ENCODE measurements at places on chromosomes 12 and 14.

GRCh38 chr12:92208613-92209121, 63.0 kb upstream of the BTG1 start:
- H3K27me3 ChIP-seq, result no peaks in the 10 kb centered on the region
- H3K4me1 ChIP-seq, result peaks cover 35% of the 10 kb centered on the region
- H3K36me3 ChIP-seq, result peaks cover 4% of the 10 kb centered on the region
- H3K27ac ChIP-seq, result peak overlapping the region; percentile 87
- DNase-seq, result no peak
- peak overlapping the region; percentile 70 for H3K4me3 ChIP-seq

- H3K27ac ChIP-seq, result no peak overlapping the region
- no peaks in the 10 kb centered on the region for H3K4me1 ChIP-seq
These were observed 205.8 kb upstream of the RTL1 start for GRCh38 chr14:101109347-101109638.

GRCh38 chr12:26058308-26058707, 66.5 kb downstream of the BHLHE41 start:
- H3K4me1 ChIP-seq, result no peaks in the 10 kb centered on the region
- H3K27ac ChIP-seq, result no peak overlapping the region
- peaks cover 2% of the 10 kb centered on the region for H3K27me3 ChIP-seq
- no peaks in the 10 kb centered on the region for H3K36me3 ChIP-seq
- DNase-seq, result no peak

GRCh38 chr12:127290251-127290650, 976.7 kb upstream of the TMEM132C start:
- no peak overlapping the region for H3K27ac ChIP-seq
- no peaks in the 10 kb centered on the region for H3K36me3 ChIP-seq
- H3K4me3 ChIP-seq, result no peak overlapping the region
- DNase-seq, result no peak
- no peaks in the 10 kb centered on the region for H3K4me1 ChIP-seq
- peaks cover 3% of the 10 kb centered on the region for H3K27me3 ChIP-seq

DNA sequence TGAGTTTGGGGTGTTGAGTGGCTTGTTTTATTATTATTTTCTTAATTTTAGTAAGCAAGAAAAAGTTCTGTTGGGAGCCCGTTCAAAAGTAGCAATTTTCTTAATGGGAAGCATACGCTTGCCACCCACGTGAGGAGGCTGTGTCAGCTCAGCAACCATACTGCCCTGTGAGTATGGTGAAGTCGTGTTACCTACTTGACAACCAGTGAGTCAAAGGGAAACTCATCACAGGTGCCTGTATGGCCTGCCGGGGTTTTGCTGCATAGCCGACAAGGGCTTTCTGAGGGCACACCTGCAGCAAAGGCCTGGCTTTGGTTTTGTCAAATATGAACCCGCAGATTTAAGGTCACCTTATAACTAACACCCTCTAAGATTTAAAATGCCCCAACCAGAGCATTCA, 31.1 kb downstream of the PITPNM2 start:
- peaks cover 49% of the 10 kb centered on the region for H3K4me1 ChIP-seq
- no peak overlapping the region for H3K4me3 ChIP-seq
- no peaks in the 10 kb centered on the region for H3K36me3 ChIP-seq
- H3K27me3 ChIP-seq, result no peaks in the 10 kb centered on the region
- peak; percentile 71 for DNase-seq

Measured in activated CD4-positive, alpha-beta memory T cell treated with anti-CD3 and anti-CD28 coated beads for 36 hours (primary cell).